ENCODE measurements at places on chromosomes 1 and 21. TPM values are rescaled to one million over a fixed set of nuclear protein-coding genes. Genes with fewer than 3 reads are reported as not detected.
A peak's percentile ranks its signal among the peaks of the same experiment; 100 is the strongest.

The AMY2B gene
- total RNA-seq = 23.3 TPM

GRCh38 chr1:20715406-20715805 is 2.4 kb downstream of the KIF17 start:
- H3K27ac ChIP-seq = no peak overlapping the region
- H3K36me3 ChIP-seq = no peaks in the 10 kb centered on the region
- peaks cover 4% of the 10 kb centered on the region for H3K4me1 ChIP-seq
- DNase-seq = no peak
- H3K4me3 ChIP-seq = no peak overlapping the region

DNA sequence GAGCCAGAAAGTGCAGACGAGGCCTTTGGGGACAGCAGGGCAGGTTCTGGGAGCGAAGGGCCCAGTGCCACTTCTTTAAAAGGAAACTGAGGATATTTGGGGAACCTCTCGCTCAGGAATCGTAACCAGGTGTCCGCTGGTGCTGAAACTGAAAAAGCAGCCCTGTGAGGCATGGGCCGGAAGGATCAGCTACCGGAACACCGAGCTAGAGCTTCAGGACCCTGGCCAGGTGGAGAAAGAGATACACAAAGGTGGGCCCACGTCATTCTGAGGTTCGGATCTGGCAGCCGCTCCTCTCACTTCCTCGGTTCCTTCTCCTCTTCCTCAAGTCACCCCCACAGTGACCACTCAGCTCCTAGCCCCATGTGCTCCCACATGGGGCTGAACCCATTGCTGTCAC is 18.1 kb downstream of the MX2 start:
- H3K4me3 ChIP-seq = no peak overlapping the region
- DNase-seq = no peak
- H3K27ac ChIP-seq = no peak overlapping the region

The HMGCS2 gene
- not detected for total RNA-seq

DNA sequence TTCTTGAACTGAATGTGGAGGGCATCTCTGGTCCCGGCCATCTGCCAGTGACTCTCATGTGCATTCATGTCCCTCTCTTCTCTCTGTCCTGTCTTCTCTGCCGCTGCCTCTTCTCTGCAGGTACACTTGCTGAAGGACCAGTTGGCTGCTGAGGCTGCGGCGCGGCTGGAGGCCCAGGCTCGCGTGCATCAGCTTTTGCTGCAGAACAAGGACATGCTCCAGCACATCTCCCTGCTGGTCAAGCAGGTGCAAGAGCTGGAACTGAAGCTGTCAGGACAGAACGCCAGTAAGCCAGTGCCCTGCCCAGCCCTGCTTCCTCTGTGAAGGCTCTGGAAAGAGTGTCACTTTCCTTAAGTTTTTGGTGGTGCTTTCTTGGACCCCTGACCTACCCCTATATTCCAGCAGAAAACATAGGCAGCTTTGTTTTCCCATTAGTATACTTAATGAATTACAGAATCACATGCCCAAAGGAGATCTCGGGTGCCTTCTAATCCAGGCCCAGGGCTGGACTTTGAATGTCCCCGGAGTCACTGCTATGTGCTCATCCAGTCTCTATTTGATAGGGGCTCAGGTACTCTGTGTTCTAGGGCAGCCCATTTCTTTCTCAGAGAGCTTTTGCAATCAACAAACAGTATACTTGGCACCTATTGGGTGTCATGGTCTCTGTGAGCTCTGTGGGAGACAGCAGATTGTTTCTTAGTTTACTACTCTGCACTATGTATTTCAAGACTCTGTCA is 11.2 kb downstream of the SPATA46 start:
- no peak for DNase-seq
- peaks cover 8% of the 10 kb centered on the region for H3K27me3 ChIP-seq
- no peak overlapping the region for H3K4me3 ChIP-seq
- H3K36me3 ChIP-seq = no peaks in the 10 kb centered on the region
- H3K4me1 ChIP-seq = no peaks in the 10 kb centered on the region
- H3K27ac ChIP-seq = no peak overlapping the region

GRCh38 chr1:19720973-19721372 is 56.3 kb downstream of the HTR6 start:
- no peaks in the 10 kb centered on the region for H3K36me3 ChIP-seq
- H3K4me3 ChIP-seq = no peak overlapping the region
- H3K4me1 ChIP-seq = no peaks in the 10 kb centered on the region
- DNase-seq = no peak
- H3K27ac ChIP-seq = no peak overlapping the region
- no peaks in the 10 kb centered on the region for H3K27me3 ChIP-seq

- peak; percentile 82 for DNase-seq
- H3K36me3 ChIP-seq = peaks cover 2% of the 10 kb centered on the region
- H3K27ac ChIP-seq = peak overlapping the region; percentile 99
- H3K27me3 ChIP-seq = no peaks in the 10 kb centered on the region
Measured at GRCh38 chr1:148388260-148389026, 94.7 kb downstream of the PPIAL4G start.

- H3K27me3 ChIP-seq = peaks cover 31% of the 10 kb centered on the region
- H3K27ac ChIP-seq = no peak overlapping the region
- H3K4me1 ChIP-seq = no peaks in the 10 kb centered on the region
- H3K4me3 ChIP-seq = no peak overlapping the region
Measured at GRCh38 chr1:166703726-166704462, 135.4 kb upstream of the POGK start.

The FAM72B gene
- total RNA-seq = 23.9 TPM

DNA sequence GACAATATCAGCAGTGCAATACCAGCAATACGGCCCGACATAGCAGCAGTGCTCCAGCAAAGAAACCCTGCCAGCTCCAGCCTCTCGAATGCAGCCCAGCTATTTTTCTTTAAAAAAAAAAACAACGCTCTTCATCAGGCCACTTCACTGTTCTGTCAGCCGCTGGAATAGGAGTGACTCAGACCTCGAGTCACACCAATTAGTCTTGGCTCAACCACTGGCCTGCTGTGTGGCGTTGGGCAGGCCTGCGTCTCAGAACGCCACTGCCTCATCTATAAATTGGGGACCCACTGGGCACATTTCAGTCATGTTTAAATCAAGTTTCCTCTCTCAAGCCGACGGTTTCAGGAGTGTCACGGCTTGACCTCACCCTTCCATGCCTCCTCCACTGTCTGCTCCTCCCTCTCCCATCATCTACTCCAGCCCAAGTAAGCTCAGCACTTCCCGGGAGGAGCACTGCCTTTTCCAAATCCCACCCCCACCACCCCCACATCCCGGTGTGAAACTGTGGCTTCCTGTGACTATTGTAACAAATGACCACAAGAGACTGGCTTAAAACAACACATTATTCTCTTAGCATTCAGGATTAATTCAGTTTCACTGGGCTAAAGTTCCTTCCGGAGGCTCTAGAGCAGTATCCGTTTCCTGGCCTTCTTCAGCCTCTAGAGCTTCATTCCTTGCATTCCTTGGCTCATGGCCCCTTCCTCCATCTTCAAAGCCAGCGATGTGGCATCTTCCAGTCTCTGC is 71.9 kb upstream of the EFHD2 start:
- no peak overlapping the region for H3K27ac ChIP-seq
- no peaks in the 10 kb centered on the region for H3K36me3 ChIP-seq
- H3K4me3 ChIP-seq = no peak overlapping the region
- DNase-seq = no peak
- H3K4me1 ChIP-seq = peaks cover 8% of the 10 kb centered on the region

GRCh38 chr1:109529881-109530456 is 9.7 kb upstream of the GPR61 start:
- H3K27ac ChIP-seq = peak overlapping the region; percentile 74
- H3K27me3 ChIP-seq = peaks cover 7% of the 10 kb centered on the region
- H3K4me1 ChIP-seq = peaks cover 30% of the 10 kb centered on the region

- H3K36me3 ChIP-seq = peaks cover 6% of the 10 kb centered on the region
- no peaks in the 10 kb centered on the region for H3K27me3 ChIP-seq
- no peaks in the 10 kb centered on the region for H3K4me1 ChIP-seq
- H3K4me3 ChIP-seq = no peak overlapping the region
Measured at GRCh38 chr1:42981255-42981805, 22.7 kb upstream of the SLC2A1 start.

The CASQ2 gene
- total RNA-seq = not detected

DNA sequence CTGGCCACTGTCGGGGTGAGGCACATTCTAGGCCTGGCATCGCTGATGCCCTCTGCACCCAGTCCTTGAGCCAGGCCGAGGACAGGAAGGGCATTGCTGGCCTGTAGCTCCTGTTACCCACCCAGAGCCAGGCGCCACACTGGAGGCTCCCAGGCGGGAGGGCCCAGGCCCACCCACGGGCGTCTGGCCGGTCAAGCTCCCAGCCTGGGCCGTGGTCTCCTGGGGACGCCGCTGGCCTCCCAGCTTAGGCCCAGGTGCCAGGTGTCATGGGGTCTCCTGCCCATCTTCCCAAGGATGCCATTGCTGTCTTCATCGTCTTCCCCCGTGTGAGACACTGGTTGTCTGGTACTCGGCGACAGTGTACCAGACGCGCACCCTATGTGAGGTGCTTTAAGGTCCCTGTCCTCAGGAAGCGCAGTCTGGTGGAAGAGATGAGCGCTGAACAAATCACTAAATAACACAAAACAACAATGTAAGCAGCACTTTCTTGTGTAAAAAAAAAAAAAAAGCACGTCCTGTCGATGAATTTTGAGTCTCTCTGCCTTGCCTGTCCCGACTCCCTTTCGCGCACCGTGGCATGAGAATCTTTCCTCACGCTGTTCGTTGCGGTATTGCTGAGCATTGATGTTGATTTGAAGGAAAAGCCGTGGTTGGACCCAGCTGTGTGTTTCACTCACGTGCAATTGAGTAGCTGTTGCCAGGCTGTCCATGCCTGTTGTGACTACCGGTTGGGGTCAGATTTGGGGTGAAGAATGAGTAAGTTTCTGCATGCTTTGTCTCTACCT is 27.0 kb upstream of the TRAPPC10 start:
- H3K27ac ChIP-seq = peak overlapping the region; percentile 3
- H3K4me1 ChIP-seq = peaks cover 11% of the 10 kb centered on the region
- peaks cover 6% of the 10 kb centered on the region for H3K27me3 ChIP-seq
- DNase-seq = no peak
- H3K36me3 ChIP-seq = peaks cover 3% of the 10 kb centered on the region

GRCh38 chr1:154158307-154159125 is 3.6 kb upstream of the NUP210L start:
- peak overlapping the region; percentile 77 for H3K4me3 ChIP-seq
- H3K27me3 ChIP-seq = no peaks in the 10 kb centered on the region
- peaks cover 70% of the 10 kb centered on the region for H3K36me3 ChIP-seq
- peak overlapping the region; percentile 93 for H3K27ac ChIP-seq

GRCh38 chr1:53640701-53641075 is 98.3 kb downstream of the GLIS1 start:
- no peaks in the 10 kb centered on the region for H3K36me3 ChIP-seq
- no peaks in the 10 kb centered on the region for H3K4me1 ChIP-seq
- no peak overlapping the region for H3K4me3 ChIP-seq
- H3K27me3 ChIP-seq = peaks cover 4% of the 10 kb centered on the region
- peak; percentile 5 for DNase-seq

- peaks cover 6% of the 10 kb centered on the region for H3K27me3 ChIP-seq
- H3K4me3 ChIP-seq = no peak overlapping the region
- H3K27ac ChIP-seq = no peak overlapping the region
- no peaks in the 10 kb centered on the region for H3K36me3 ChIP-seq
- no peaks in the 10 kb centered on the region for H3K4me1 ChIP-seq
Measured at GRCh38 chr1:112807117-112807516, 92.0 kb upstream of the PPM1J start.

GRCh38 chr1:183226963-183227362 is 40.9 kb downstream of the LAMC2 start:
- H3K27ac ChIP-seq = peak overlapping the region; percentile 51
- H3K4me3 ChIP-seq = peak overlapping the region; percentile 4
- DNase-seq = no peak
- H3K36me3 ChIP-seq = no peaks in the 10 kb centered on the region
- peaks cover 3% of the 10 kb centered on the region for H3K27me3 ChIP-seq

DNA sequence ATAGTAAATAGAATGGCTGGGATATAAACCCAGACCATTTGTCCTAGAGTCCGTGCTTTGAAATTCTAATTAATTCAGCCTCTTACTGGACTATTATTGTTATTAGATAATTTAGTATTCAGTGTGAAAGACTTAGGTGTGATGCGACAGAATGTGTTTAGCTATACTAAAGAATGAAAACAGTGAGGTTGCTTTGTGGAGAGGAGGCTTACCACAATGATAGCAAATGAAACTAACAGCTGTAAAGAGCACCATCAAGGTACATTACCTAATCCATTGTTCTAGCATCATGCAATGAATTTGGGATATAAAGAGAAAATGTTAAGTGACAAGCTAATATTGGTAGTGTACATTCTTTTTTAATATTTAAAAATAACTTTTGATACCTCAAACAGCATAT is 911.1 kb downstream of the KCNT2 start:
- no peaks in the 10 kb centered on the region for H3K36me3 ChIP-seq
- H3K27me3 ChIP-seq = no peaks in the 10 kb centered on the region
- no peak overlapping the region for H3K27ac ChIP-seq
- no peak for DNase-seq
- H3K4me3 ChIP-seq = no peak overlapping the region

DNA sequence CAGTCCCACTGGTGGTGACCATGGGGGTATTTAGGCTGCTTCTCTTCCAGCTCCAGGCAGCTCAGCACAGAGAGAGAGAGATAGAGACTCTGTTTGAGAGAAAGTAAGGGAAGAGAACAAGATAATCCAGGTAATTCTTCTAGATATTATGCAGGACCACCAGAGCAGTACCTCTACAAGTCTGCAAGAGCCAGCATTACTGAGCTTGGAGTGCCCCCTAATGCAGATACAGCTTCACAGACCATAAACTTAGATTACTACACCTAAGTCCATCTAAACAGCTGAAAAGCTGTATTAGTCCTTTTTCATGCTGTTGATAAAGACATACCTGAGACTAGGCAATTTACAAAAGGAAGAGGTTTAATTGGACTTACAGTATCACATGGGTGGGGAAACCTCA is 570.3 kb downstream of the LRRIQ3 start:
- H3K4me1 ChIP-seq = no peaks in the 10 kb centered on the region
- H3K36me3 ChIP-seq = no peaks in the 10 kb centered on the region
- H3K27me3 ChIP-seq = no peaks in the 10 kb centered on the region
- H3K27ac ChIP-seq = no peak overlapping the region
